ENCODE measurements at places on chromosomes 5 and 9.

- DNase-seq, result no peak
Observed at GRCh38 chr5:173721601-173722232, 105.3 kb upstream of the BOD1 start.

DNA sequence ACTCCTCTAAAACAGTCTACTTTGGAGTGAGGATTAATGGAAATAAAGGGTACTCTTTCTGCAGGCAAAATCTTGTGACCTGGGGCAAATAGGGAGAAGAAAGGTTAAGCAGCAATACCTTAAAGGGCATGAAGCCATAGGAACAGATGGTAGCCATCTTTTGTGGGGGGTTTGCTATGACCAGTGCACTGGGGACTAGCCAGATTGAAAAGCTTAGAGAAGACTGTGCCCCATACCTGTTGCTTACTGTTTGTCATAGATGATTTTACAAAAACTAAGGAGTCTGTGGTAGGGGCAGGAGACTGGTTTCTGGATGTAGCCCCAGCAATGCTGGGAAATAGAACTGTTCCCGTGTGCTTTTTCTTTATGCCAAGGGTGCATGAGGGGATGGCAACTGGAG, 58.6 kb downstream of the PAM start:
- no peak for DNase-seq

DNA sequence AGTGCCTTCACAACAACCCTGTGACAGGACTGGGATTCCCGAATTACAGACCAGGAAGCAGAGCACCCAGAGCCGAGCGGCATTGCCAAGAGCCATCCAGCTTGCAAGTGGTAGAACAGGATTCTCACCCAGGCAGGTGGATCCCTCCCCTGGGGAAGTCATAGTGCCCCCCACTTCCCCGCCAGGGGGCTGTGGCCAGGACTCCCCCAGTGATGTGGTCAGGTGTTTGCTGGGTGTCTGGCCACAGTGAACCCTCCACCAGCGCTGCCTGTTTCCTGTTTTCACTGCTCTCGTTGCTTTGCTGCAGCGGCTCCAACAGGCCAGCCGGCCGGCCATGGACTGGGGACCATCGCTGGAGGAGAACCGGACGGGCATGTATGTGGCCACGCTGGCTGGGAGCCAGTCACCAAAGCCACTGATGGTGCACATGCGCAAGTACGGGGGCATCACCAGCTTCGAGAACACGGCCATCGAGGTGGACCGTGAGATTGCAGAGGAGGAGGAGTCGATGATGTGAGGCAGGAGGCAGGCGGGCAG, 19.3 kb downstream of the SLC6A7 start:
- no peak for DNase-seq

GRCh38 chr9:113370806-113371325, 5.9 kb downstream of the HDHD3 start:
- no peak for DNase-seq

GRCh38 chr5:151820903-151821302, 49.1 kb downstream of the G3BP1 start:
- DNase-seq, result peak; percentile 6

- DNase-seq, result no peak
Observed at GRCh38 chr5:16902846-16903245, 33.2 kb downstream of the MYO10 start.

- peak; percentile 21 for DNase-seq
Observed at GRCh38 chr5:73448463-73449136, at the start of gene FOXD1. FOXD1 (minus strand) TSS chr5:73448777; CDS start chr5:73448362, 415 bp downstream.

GRCh38 chr5:109652096-109652495, 37.6 kb upstream of the MAN2A1 start:
- no peak for DNase-seq

GRCh38 chr5:157109744-157110143, 900 bp upstream of the HAVCR2 start:
- DNase-seq, result no peak

- no peak for DNase-seq
Observed at GRCh38 chr5:130532786-130533185, 628.5 kb downstream of the CHSY3 start.

- DNase-seq, result peak; percentile 31
Observed at GRCh38 chr9:738209-738915, 103.1 kb upstream of the DMRT1 start.

DNA sequence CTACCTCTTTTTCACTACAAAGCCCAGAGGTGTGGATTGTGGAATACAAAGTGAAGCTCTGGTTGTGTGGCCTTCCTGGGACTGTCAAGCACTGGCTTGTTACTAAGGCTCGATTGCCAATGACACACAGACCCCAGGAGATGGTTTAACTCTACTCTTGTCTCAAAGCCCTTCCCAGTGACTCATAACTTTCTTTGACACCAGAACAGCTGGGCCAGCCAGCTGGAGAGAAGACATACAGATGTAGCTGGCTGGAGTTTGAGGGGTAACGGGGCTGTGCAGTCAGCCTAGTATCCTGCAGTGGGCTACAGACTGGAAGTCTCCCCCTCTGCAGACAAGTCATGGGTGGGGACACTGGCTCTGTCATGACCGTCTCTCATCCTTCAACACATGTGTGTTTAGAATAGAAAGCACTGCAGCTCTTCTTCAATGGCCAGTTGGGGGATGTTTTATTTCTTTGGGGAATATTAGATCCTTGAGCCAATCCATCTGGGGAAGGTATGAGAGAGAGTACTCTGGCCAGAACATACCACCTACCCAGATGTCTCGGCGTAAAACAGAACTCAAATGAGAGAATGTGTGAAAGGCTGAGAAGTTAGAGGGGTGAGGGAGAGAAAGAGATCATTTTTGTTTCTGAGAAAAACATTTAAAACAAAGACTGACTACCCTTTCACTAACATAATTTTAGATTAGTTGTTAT, 53.3 kb downstream of the SEMA6A start:
- DNase-seq, result no peak

DNA sequence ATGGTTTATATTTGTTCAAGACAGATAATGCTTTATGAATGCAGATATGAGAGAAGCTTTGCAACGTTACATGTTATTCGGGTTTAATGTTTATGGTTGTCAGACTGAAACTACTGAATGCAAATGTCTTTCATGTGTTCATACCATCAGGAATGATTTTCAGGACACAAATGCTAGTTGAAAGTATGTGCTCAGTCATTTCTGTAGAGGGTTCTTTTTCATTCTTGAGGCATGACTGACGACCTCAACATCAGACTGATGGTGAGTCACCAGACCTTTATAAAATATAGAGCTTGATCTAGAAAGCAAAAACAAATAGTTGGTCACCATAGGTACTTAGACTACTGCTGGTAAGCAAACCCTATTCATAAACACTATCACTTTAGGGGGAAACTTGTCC, 287.3 kb upstream of the NUDT12 start:
- no peak for DNase-seq

- DNase-seq, result no peak
Observed at GRCh38 chr5:103953601-103954382, 391.2 kb upstream of the NUDT12 start.

GRCh38 chr9:129283291-129283691, 105.2 kb upstream of the IER5L start:
- no peak for DNase-seq

- DNase-seq, result no peak
Observed at GRCh38 chr9:14153310-14153720, 160.6 kb downstream of the NFIB start.

DNA sequence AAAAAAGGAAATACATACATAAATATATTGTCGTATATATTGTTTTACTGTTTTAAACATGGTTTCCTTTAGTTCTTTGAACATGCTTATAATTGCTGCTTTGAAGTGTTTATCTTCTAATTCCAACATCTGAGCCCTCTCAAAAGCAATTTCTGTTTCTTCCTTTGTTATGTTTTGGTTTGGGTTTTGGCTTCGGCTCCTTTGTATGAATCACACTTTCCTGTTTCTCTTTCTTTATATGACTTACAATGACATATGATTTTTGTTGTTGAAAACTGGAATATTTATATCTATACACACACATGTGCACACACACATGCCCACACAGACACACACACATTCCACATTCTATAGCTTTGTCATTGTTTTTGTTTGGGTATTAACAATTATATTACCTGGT, 1206.7 kb downstream of the CDH12 start:
- no peak for DNase-seq

DNA sequence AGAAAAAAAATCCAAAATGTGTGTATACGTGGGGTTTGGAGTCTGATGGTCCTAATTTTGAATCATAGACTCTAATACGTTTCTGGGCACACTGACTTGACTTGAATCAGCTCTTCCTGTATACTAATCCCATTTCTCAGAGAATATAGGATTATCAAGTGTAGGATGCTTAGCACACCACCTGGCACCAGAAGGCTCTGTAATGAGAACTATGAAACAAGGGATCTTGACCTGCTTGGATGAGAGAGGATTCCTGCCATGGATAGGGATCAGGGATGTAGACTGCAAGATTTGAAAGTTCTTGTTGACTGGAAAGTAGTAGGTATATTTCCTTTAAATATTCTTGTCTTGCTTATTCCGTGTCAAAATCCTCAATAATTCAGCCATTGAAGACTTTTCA, 7.8 kb downstream of the HSPA4 start:
- DNase-seq, result no peak

DNA sequence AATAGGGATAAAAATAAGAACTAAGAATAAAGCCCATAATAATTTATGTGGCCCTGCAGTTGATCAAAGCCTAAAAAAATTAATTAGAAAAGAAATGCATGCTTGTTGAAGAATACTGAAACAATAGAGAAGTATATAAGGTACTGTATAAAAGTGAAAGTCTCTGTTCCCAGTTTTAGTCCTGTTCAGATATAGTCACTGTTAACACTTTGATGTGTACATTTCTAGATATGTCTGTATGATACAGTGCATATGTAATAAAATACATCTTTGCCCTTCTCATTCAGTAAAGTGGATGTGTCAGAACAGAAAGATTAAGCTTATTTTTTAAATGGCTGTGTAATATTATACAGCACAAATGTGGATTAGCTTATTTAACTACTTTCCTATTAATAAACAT, 4.1 kb downstream of the C9orf85 start:
- DNase-seq, result no peak

DNA sequence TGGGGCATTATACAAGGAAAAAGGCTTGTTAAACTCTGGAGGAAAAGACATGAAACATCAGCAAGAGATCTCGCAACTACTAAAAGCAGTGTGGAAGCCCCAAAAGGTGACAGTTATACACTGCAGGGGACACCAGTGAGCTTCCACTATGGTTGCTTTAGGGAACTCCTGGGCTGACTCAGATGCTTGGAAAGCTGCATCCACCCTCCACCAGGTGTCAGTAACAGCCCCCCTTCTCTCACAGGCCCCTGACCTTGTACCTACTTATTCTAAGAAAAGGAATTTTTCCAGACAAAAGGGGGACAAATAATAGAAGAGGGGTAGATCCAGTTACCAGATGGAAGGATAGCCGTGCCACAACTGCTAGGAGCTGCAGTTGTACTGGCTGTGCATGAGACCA, 154.4 kb upstream of the COX7C start:
- no peak for DNase-seq

- no peak for DNase-seq
Observed at GRCh38 chr5:154133591-154133990, 56.9 kb upstream of the GALNT10 start.

DNA sequence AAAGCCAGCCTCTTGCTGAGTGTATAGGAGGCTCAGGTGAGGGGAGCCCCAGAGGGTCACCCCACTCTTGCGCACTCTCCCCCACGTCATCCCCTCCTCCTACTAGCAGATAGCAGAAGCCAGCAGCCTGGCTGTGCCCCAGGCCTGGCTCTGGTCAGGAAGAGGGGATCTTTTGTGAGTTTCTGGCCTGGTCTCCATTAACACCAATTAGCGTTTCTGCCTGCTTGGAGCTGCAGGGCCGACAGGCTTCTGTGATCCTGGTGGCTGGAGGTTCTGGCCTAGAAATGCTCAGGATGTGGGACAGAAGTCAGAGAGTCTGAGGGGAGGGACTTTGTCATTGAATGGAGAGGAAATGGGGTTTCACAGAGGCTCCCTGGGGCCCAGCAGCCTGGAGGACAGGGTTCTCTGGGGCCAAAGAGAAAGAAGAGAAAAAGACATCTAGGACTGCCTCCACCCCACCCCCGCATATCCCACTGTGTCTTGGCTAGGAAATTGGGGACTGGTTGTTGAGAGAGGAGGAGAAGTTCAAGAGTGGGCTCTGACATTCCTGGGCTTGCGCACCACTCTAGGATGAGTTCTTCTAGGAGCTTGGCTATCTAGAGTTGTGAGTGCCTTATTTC, 47.5 kb upstream of the ARAP3 start:
- DNase-seq, result no peak

DNA sequence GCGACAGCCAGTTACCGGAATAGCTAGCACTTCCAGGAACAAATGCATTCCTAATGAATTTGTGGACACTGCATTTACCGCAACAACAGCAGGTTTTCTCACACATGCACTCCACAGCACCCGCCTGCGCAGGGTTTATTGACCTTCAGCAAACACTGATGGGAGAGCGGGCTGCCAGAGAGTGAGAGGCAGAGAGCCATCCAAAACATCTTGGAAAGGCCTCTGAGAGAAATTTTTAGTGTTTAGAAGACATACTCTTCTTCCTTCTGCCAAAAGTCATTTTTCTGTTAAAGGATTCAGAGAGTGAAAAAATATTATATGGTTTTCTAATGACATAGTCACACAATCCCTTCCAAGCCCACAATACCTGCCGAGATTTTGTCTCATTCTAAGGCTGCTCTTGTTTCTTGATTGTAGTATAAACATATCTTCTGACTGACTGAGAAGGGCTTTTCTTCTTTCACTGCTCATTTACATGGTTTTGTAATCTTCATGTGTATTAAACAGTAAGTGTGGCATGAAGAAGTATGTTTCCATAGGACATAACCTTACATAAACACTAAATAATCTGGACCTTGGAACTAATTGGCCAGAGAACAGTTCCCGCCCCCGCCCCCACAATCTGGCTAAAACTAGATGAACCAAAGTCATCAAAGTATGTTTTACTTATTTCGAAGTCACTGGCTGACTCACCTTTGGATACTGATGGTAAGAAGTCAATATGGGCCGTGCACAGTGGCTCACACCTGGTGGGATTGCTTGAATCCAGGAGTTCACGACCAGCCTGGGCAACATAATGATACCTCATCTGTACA, 432.5 kb upstream of the MEF2C start:
- DNase-seq, result no peak

GRCh38 chr9:18106006-18106560, 367.9 kb upstream of the ADAMTSL1 start:
- DNase-seq, result no peak
